Uterus (tissue), 4 donors: ENCODE measurements at places on chromosomes 3 and 15.

DNA sequence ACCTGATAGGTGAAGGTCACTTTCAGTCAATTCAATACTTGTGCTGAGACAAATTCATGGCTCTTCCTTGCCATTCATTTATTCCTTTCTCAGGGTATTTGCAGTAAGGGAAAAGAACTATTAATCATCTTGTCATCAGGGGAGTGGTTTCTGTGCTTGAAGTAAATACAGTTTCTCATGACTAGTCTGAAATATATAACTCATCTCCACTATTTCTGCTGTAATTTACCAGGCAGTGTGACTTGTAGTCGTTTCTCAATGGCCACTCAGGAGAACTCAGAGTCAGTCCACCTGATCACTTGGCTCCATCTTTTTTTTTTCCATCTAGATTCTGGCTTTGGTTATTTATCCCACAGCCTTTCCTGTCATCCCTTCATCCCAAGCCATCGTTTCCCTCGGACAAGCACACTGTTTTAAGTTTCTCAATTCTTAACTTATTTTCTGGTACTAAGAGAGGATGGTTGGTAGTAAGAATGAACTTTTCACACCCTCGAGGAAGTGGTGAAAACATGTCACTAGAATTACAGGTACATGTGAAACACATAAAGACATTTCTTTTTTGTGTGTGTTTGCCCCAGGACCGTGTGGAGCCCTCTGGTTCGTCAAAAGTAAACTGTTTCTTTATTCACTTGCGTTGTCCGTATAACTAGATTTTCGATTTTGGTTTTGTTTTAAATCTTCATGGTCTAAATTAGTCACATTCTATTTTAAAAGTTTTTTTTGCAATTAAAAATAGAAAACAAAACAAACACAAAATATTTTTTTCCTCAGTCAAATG, 620.2 kb downstream of the ZBBX start:
- DNase-seq: no peak

DNA sequence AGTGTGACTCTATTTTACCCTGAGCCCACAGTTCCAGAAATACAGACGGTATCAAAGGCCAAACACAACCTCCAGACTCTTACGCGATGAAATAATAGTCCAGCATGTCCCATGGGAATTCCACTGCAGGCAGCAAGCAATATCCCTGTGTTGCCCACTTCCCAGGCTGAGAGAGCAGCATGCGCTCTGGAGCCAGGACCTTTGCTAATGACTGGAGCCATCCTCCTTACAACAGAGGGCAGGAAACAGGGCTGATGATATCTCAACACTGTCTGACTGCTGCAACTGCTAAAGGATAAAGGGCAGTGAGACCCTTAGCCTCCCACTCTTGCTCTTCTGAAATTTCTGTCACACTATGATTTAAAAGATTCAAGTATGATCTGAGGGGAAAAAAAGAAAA, 34.8 kb downstream of the MCF2L2 start:
- no peak for DNase-seq

- DNase-seq: no peak
These were observed 198.3 kb downstream of the NAALADL2 start for GRCh38 chr3:175057401-175057800.

- peak; percentile 76 for DNase-seq
These were observed 16.1 kb upstream of the SEMA4B start for GRCh38 chr15:90184786-90185704.
